ENCODE measurements at places on chromosomes 11 and 22. TPM values are rescaled to one million over a fixed set of nuclear protein-coding genes. Genes with fewer than 3 reads are reported as not detected.

FXYD2 gene
- 29.7 TPM for polyA plus RNA-seq

P2RX6 gene
- 0.92 TPM for polyA plus RNA-seq

SLC1A2 gene
- 0.07 TPM for polyA plus RNA-seq

C22orf23 gene
- 0.26 TPM for polyA plus RNA-seq

OLFML1 gene
- not detected for polyA plus RNA-seq

PKDREJ gene
- not detected for polyA plus RNA-seq

CTR9 gene
- polyA plus RNA-seq: 35.0 TPM
